ENCODE measurements at places on chromosomes 5 and 9.

DNA sequence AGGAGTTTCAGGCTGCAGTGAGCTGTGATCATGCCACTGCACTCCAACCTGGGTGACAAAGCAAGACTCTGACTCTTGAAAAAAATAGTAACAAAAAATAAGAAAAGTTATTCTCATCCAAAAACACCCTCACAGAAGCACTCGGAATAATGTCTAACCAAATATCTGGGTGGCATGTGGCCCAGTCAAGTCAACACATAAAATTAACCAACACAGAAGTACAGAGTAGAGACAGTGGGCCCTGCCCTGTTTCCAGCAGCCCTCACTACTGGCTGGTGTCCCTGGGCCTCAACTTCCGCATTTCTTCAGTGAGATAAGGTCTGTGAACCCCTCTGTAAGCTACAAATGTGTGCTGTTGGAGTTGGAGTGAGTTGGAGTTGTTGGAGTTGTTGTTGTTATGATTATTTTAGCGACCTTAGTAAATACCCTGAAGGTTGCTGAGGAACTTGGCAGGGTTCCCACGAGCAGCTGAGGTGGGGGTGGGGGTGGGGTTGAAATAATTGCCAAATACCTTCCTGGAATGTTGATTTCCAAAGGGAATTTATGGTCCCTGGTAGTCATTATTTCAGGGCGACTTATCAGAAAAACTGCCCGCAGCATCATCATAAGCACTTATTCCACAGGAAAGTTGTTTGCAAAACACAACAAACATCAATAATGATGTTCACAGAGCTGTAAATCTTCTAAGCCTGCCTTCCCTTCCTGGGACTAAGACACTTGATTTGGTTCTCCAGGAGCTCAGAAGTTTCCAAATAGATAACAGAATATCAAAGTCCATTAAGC, 30.2 kb downstream of the C5orf15 start:
- DNase-seq: no peak

DNA sequence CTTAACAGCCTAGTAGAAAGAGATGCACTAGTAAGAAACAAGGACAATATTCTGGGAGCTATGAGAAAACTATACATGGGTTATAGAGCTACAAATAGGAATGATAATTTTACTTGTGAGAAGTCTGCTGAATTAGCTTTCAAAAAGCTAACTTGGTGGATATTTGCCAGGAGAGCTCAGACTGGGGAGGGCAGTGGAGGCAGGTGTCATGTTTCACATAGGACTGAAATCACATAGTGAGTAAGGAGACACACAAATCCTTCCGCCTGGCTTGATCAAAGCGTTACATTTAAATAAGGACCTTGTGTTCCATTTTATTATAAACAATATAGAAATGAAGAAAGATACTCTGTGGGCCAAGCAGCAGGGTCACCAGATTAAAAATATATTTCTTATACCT, 235.0 kb downstream of the ISL1 start:
- no peak for DNase-seq

DNA sequence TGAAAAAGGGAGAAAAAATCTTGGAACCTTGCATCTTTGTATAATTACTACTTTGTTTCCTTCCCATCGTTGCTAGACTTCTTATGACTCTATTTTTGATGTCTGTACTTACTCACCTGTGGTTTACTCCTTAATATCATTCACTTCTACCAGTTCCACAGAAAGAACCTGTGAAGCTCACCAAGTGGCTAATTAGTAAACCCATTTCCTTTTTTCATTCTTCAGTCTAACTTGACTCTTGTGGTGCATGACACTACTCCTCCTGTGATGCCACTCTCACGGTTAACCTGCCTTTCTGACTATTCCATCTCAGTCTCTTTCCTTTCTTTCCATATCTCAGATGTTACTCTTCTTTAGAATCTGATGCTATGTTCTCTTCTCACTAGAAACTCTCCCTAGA, 14.6 kb downstream of the RECK start:
- DNase-seq: no peak

- no peak for DNase-seq
Observed at GRCh38 chr5:38321978-38322377, 63.6 kb downstream of the EGFLAM start.

- DNase-seq: no peak
Observed at GRCh38 chr5:6827526-6828219, 114.4 kb downstream of the TENT4A start.

All from fibroblast of skin of right biceps (primary cell).